ENCODE measurements at places on chromosomes 6 and 20.

DNA sequence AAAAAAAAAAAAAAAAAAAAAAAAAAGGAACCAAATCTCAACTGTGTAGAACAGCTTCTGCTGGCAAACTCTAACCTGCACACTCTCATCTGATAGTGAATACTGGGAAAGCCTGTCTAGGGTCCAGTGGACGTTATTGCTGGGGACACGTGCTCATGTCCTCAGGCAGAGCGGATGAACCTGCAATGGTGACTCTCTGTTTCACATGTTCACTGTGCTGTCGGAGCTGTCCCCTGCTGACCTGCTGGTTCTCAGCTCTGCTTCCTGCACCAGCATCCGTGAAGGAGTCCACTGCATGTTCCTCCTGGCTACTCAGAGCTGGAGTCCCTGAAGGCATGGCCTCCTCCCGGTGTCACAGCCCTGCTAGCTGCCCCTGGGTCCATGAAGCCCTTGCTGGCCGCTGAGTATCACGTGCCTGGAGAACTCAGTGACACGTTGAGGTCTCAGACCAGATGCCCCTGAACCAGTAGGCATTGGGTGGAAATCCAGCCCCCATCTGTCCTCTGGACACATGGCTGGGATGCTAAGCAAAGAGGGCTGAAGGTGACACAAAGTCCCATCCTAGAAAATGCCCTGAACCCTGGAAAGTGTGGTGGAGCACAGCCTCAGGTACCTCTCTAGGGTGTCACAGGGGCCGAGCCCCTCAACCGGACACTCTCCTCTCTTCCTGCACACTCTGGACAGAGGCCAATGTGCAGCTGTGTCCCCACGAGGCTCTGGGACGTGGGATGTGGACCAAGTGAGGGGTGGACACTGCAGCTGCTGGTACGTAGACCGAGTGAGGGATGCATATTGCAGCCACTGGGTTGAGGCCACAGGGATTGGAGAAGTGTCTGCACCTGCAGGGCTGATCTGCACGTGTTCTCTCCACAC lies 54.9 kb upstream of the FRMD1 start:
- DNase-seq, result no peak

GRCh38 chr6:13579911-13580310 lies 5.5 kb downstream of the SIRT5 start:
- no peak for DNase-seq

DNA sequence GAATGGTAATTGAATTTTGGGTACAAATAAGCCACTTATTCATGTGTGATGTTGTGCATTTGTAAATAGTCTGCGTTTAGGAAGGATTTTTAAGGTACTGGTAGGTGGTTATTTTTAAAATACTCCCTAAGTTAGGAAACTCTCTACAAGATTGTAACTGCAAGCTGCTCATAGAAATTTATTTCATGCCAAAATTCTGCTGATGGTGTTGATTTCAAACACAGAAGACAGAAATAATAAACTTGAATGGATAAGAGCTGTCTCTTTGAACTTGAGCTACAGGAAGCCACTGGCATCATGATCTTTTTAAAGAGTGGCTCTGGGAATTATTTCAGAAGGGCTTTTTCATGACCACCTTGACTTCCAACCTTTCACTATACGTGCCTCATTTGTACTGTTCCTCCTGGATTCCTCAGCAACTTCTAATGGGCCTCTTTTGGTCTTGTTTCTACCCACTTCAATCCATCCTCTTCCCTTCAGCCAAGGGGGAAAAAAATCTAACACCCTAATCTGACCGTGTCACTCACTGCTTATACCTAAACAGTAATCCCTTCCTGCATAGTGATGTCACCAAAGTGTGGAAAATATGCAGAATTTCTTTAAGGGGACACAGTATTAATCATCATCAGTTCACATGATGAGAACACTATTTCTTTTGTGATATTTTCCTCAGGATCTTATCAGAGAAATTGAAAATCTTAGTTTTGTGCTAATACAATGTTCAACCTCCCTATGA lies 113.6 kb downstream of the PFDN4 start:
- no peak for DNase-seq

GRCh38 chr20:61042506-61043385 lies 209.3 kb upstream of the CDH4 start:
- DNase-seq, result no peak

DNA sequence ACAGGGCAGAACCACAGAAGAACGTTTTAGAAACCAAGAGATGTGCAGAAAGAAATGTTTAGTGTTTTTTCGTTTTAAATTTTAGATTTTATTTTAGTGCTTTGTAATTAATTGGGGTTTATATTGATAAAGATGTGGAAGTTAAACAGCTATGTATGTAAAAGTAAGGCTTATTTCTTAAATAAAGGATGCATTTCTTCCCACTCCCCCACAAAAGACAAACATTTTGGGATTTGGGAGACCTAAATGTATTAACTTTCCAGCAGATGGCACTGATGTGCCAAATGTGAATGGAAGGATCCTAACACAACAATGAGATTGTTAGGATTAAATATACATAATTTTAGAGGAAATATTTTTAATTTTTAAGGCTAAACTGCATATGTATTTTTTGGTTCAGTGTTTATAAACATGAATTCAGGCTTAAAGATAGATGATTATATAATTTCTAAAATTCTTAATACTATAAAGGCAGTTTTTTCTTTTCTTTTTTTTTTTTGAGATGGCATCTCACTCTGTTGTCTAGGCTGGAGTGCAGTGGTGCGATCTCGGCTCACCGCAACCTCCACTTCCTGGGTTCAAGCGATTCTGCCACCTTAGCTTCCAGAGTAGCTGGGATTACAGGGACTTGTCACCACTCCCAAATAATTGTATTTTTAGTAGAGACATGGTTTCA lies 12.0 kb downstream of the PFDN4 start:
- DNase-seq, result no peak

- DNase-seq, result no peak
Measured at GRCh38 chr20:1456300-1456699, 10.3 kb downstream of the NSFL1C start.
